NCI-H345 (cell line): ENCODE measurements at places on chromosomes 6 and 20.
A peak's percentile ranks its signal among the peaks of the same experiment; 100 is the strongest.

DNA sequence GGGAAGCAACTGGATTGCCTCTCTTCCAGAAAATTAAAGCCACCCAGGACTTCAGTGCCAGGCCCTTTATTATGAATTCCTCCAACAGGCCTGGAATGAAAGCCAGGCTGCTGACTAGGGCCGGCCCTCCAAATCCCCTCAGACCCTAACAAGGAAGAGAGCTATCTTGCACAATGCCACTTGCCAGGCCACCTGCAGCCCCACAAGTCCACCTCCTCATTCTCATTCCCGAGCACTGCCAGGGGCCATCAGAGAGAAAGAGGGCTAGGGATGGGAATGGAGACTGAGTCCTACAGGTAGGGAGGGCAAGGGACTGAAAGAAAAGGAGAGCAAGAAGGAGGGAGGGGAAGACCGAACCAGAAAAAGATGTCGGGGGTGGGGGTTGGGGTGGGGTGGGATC is 86.5 kb downstream of the MRPL14 start:
- DNase-seq = no peak

DNA sequence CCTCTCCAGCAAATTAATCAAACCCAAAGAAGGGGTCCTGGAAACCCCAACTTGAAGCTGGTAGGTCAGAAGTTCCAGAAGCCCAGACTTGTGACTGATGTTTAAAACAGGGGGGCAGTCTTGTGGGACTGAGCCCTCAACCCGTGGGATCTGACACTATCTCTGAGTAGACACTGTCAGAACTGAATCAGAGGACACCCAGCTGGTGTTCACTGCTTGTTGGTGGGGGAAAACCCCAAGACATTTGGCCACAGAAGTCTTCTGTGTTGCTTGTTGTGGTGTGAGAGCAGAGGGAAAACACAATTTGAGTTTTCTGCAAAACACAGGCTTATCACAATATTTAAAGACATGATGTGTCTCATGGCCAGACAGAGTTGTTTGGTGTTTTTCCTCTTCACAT is 29.9 kb downstream of the KIF13A start:
- no peak for DNase-seq

DNA sequence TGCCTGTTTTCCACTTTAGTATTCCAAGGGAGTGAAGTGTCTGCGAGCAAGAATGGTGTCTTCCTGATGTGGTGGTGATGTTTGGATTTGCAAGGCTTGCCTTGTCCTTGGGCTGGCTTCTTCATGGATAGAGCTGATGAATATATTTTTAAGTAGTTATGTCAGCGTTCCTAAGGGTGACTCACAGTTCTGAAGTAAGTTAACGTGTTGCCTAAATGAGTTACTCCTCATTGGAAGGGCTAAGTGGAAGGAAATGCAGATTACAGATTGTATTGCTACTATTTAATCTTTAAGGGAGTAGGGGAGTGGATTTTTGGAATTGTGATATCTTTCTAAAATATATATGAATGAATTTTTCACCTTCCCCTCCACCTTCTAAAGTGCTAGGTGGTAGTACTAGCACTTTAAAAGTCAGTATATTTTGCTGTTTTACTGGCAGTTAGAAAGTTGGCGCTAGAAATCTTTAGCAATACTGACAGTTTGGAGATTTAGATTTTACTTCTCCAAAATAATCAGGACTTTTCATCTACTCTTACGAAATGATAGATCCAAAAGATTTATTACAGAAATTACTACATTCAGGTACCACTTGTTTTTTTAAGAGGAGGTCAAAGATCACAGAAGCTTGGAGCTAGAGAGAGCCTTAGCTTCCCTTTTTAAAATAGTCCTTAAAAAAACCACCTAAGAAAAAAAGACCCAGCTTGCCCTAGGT is 197.4 kb downstream of the JARID2 start:
- no peak for DNase-seq

DNA sequence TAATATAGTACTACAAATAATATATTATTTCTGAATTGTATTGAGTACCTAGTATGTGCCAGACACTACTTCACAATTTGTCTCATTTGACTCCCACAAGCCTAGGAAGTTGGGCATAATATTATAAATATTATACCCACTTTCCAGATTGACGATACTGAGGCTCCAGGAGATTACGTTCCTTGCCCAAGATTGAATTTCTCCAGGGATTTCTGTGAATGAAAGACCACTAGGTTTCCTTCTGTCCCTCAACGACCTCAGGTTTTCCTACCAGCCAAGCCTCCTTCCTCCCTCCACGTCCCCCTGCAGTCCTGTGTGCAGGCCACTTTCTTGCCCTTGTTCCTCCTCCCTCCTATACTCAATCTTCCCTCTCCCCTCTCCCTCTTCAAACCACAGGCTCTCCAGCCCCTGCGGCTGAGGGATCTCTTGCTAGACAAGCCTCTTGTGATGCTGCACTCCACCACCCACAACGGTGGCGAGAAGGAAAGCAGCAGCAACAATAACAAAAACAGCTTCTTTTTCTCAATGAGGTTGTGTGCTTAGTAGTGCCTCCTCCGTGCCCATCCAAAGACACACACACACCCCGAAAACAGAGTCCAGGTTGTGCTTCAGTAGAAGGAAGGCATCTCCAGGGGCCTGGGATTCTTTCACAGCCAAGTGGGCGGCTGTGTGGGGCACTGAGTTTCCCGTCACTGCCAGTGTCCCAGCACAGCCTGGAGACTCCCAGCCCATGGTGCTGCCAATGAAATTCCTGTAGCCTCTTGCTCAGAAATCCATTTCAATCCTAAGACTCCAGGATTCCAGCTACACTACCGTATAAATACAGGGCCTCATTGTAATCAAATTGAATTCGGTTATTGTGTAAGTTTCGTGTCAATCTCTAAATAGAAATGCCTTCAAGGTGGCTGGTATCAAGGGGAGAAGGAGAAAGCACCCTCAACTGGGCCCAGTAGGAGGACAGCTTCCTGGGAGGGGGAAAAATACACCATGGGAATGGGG is 94.4 kb downstream of the NCR2 start:
- DNase-seq = no peak

DNA sequence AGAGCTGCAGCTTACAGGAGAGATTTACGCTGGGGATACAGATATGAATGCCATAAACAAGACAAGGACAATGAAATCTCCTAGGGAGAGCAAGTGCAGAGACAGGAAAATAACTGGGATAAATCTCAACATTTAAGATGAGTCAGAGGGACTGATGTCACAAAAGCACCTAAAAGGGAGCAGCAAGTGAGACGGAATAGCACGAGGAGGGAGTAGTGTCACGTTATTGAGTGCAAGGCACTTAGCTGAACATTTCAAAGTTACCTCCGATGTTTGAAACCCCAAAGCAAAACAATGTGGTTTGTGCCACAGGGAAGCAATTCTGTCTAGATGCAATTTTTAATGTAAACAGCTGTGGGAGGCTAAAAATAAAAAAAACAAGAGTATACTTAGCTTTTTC is 1131.7 kb upstream of the EYS start:
- DNase-seq = no peak

DNA sequence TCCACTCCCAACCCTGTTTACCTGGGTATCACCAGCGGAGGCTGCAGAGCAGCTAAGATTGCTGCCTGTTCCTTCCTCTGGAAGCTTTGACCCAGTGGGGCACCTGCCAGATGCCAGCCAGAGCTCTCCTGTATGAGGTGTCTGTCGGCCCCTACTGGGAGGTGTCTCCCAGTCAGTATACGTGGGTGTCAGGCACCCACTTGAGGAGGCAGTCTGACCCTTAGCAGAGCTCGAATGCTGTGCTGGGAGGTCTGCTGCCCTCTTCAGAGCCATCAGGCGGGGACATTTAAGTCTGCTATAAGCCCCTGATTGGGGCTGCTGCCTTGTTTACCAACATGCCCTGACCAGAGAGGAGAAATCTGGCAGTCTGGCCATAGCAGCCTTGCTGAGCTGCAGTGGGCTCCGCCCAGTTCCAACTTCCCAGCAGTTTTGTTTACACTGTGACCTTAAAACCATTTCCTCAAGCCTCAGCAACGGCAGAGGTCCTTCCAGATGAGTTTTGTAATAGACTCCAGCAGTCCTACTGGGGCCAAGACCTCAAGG is 2.8 kb downstream of the RAET1E start:
- no peak for DNase-seq

- DNase-seq = no peak
These were observed 99.1 kb downstream of the FOXC1 start for GRCh38 chr6:1708820-1709219.

DNA sequence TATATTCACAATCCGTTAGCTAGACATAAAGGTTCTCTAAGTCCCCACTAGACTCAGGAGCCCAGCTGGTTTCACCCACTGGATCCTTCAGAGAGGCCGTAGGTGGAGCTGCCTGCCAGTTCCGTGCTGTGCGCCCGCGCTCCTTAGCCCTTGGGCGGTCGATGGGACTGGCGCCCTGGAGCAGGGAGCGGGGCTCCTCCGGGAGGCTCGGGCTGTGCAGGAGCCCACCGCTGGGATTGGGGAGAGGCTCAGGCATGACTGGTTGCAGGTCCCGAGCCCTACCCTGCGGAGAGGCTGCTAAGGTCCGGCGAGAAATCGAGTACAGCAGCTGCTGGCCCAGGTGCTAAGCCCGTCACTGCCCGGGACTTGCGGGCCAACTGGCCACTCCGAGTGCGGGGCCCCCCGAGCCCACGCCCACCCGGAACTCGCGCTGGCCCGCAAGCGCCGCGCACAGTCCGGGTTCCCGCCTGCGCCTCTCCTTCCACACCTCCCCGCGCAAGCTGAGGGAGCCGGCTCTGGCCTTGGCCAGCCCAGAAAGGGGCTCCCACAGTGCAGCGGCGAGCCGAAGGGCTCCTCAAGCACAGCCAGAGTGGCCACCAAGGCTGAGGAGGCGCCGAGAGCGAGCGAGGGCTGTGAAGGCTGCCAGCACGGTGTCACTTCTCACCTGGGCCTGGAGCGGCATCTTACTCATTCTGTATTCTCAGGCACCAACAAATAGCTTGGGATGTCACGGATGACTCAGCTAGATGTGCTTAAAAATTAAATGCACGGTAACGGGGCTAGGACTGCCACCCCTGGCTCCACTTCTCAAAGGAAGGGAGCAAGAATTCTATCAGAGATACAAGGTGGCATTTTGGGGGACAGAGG is 44.1 kb downstream of the IRF4 start:
- DNase-seq = no peak

DNA sequence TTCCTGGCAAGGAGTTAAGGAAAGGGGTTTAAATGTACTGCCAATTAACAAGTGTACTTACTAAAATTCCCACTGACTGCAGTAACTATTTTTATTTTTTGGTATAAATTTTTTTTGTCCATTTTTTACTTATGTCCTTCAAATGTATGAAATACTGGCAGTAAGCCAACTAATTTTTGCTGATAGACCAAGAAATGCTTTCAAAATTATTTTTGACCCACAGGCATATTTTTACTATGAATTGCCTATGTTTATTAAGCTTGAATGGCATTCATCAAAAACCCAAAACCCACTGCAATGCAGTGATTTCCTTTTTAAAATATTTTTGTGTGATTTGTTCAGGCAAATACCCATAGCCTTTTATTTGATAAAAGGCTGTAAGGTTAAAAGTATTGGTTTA is 560.1 kb downstream of the UTRN start:
- DNase-seq = no peak

DNA sequence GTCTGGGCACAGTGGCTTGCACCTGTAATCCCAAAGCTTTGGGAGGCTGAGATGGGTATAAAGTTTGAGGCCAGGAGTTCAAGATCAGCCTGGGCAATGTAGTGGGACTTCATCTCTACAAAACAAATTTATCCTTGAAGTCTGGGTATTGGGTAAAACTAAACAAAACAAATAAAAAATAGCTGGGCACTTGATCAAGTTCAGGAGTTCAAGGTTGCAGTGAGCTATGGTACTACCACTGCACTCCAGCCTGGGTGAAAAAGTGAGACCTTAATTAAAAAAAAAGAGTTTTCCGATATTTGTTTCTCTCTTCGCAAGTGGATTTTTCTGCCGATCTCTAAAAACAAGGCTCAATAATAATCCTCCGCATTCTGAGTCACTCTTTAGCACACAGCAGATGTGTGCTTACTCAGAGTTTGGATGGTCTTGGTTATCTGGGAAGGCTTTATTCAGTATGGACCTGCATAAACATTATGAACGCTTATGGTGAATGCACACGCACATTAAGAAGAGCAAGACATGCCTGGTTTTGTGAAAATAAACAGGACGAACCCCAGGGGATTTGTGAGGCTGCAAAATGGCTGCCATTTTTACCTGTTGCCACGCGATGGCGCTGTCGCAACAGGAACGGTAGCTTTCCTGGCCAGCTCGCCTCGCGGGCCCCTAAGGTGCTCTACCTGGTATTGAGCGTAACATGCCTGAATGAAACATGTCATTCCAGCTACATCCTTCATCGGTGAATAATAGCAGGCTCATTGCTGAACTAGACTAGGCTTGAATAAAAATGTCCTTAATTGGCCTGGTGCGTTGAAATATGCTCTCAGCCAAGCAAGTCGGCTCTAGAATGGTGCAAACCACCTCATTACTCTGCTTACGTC is 6.0 kb downstream of the OPN5 start:
- peak; percentile 75 for DNase-seq

GRCh38 chr6:157059781-157060180 is 263.5 kb downstream of the TMEM242 start:
- DNase-seq = no peak

GRCh38 chr6:122872311-122872710 is 83.3 kb downstream of the SMPDL3A start:
- no peak for DNase-seq

GRCh38 chr6:169915769-169916550 is 164.5 kb downstream of the ERMARD start:
- no peak for DNase-seq

GRCh38 chr20:51354769-51355319 is 187.7 kb downstream of the NFATC2 start:
- DNase-seq = no peak

- no peak for DNase-seq
These were observed 59.6 kb upstream of the EDN1 start for GRCh38 chr6:12230523-12230922.

- no peak for DNase-seq
These were observed 44.7 kb upstream of the CCND3 start for GRCh38 chr6:41986339-41986738.

DNA sequence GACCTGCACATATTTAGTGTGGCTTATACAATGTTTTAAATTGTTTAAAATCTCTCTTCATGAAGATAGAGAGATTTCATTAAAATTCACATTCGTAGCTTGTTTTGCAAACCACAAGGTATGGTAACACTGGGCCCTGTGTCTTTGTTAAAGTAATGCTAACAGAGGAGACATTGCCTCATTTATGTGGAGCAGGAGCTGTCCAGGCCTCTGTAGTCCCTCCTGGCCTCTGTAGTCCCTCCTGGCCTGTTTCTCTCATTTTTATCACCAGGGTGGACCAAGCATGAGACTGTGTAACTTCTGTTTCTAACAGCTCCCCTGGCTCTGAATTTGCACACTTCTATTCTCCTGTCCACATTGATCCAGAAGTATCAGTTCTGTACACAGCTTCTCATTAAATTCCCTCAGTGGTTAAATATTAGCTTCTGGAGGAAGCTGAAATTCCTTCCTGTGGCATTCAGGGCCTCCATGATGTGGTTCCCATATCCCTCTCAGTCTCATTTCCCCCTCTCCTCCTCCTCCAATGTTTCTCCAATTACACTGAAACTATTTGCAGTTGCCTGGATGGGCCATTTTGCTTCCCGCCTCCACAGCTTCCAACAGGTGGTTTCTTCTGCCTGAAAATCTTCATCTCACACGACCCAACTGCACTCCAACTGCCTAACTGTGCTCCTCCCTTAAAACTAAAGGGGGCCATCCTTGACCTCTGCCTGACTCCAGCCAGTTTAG is 340.4 kb downstream of the SYNE1 start:
- DNase-seq = no peak
